ENCODE measurements at places on chromosomes 11 and 22. TPM values are rescaled to one million over a fixed set of nuclear protein-coding genes. Genes with fewer than 3 reads are reported as not detected.

- DNase-seq: no peak
These were observed 61.7 kb downstream of the ETS1 start for GRCh38 chr11:128525411-128526243.

GRCh38 chr22:50022171-50022819 is 9.7 kb upstream of the IL17REL start:
- no peak for DNase-seq

DNA sequence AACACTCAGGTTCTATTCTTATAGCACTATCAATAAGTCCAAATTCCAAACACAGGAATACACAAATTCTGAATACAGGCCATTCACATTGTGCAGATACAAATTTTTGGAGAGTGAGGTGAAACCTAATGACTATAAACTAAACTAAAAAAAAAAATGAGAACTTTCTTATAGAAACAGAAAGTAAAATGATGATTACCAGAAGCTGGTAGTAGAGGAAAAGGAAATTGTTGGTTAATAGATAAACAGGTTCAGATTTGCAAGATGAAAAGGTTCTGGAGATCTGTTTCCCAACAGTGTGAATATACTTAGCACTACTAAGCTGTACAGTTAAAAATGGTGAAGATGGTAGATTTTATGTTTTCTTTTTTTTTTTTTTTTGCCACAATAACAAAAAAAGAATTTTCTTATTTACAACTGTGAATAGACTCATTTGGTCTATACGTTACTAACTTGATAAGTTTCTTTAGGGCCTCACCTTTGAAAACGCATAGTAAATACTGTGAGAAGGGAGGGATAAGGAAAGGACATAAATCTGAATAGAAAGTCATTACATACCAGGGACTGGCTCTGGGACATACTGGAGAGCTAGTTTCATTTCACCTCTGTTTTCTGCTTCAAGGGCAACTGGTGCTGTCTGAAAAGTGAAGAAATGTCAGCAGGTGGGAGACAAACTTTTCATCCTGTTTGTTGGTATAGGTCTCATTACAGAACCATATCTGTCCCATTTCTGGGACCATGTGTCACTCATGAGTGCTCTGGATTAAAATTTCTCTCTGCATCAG is 14.2 kb upstream of the CCDC89 start:
- no peak for DNase-seq

DNA sequence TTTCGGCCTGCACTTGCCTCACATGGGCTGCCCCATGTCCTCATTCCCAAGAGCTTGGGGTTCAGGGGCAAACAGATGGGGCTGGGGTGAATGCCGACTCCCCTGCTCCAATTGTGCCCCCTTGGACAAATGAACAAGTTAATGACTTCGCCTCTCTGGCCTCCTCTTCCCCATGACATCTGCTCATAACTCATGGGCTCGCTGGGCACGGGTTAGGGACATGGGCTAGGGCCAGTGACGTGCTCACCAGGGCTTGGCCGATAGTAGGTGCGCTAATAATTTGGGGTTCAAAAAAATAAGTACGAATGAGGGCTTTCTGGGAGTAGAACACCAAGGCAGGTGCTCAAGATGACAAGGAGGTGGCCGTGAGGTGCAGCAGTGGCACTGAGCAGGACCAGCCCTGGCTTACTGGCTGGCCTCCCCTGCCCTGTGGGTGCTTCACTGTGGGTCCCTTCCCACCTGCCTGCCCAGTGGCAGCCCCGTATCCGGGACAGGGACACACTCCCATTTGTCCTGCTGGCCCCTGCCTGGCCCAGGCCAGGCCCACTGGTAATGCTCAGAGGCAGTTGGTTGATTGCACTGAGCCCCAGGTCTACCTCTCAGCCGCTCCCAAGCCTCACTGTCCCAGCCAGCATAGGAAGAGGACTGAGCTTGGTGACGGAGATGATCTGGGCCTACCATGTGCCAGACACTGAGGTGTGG is 12.3 kb downstream of the CBX6 start:
- DNase-seq: no peak

- DNase-seq: no peak
These were observed 114.6 kb downstream of the STIM1 start for GRCh38 chr11:3970108-3970507.

GRCh38 chr11:103735497-103736032 is 300.9 kb upstream of the DDI1 start:
- no peak for DNase-seq

Gene PATE4
- not detected for total RNA-seq

Gene KRTAP5-7
- total RNA-seq: 0.21 TPM

Gene PGM2L1
- 18.2 TPM for total RNA-seq

Measured in activated T-helper 2 cell treated with anti-CD3 and anti-CD28 coated beads, Interferon-gamma antibody, Interleukin-2, Interleukin-4, amounts not matched to agents 10 μg/mL and 5 μg/mL and 100 μg/mL, durations not matched to agents 14 hours and 24 hours and 36 hours (primary cell).